Activated CD4-positive, CD25-positive, alpha-beta regulatory T cell (primary cell): ENCODE measurements at places on chromosomes 2 and 18.

- DNase-seq, result no peak
Measured at GRCh38 chr2:104864280-104865095, 10.6 kb downstream of the POU3F3 start.

GRCh38 chr2:20834331-20834730, 11.4 kb upstream of the LDAH start:
- DNase-seq, result no peak

DNA sequence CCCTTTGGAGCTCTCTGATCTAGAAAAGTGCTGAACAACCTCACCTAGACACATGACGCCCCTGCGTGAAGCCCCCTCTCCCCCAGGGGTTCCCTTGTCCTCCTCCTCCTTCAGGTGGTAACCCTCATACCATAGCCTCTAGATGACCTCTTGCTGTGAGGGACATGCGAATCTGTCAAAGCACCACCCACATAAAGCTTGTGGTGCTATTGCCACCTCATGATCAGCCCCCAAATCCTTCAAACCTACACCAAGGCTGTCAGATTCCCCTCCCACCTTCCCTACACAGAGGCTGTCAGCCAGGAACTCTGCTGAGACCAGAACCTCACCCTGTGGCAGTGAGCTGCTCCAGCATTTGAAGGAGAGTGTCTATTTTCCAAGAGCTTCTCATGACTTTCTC, 43.1 kb upstream of the TEX51 start:
- DNase-seq, result no peak

DNA sequence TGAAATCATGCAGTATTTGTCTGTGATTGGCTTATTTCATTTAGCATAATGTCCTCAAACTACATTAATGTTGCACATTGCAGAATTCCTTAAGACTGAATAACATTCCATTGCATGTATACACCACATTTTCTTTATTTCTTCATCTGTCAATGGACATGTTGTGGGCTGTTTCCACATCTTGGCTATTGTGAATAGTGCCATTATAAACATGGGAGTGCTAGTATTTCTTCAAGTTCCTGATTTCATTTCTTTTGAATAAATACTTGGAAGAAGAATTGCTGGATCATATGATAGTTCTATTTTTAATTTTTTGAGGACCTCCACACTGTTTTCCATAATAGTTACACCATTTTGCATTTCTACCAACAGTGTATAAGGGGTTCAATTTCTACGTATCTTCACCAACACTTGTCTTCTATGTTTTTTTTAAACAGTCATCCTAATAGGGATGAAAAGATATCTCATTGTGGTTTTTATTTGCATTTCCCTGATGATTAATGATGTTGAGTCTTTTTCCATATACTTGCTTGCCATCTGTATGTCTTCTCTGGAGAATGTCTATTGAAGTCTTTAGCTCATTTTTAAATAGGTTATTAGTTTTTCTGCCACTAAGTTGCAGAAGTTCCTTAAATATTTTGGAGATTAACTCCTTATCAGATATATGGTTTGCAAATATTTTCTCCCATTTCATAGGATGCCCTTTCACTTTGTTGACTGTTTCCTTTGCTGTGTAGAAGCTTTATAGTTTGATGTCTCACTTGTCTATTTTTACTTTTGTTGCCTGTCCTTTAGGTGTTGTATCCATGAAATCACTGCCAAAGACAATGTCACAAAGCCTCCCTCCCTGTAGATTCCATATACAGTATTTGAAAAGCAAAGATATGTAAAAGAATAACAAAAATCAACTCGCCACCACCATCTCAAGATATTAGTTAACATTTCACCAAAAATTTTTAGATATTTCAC, 14.6 kb downstream of the FBXO11 start:
- no peak for DNase-seq

DNA sequence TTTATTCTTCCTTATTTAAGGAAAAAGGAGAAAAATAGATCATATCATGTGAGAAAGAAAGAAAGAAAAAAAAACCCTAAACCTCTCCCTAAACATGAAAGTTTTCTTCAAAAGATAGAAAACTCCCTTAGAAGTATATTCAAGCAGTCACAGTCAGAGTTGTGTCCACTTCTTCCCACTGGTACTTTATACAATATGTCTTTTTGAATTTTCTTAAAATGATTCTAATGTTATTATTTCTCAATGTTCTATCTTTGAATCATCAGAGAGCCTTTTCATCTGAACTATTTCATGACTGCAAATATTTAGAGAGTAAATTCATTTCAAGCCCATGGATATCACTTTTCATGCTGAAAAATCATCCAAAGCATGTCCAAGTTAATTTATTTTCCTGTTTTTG, 205.2 kb upstream of the SPOPL start:
- no peak for DNase-seq

DNA sequence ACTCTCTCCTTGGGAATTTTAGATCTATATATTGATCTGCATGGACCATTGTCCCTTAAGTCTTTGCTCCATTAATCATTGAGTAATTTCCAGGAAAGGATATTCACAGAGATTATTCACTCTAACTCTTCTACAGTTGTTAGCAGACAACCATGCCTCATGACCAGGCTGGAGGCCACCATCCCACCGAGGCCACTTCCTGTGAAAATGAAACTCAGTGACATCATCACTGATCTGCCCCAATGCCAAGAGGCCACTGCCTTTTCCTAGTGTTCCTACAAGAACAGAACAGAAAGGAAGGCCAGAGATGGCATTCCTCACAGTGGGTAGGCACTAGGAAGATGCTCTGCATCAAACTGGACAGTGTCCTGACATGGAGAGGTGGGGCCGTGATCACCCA, 161.3 kb downstream of the DTNA start:
- DNase-seq, result no peak

GRCh38 chr2:121142452-121142851, 142.6 kb downstream of the TFCP2L1 start:
- no peak for DNase-seq

GRCh38 chr18:2986150-2986865, 26.6 kb downstream of the LPIN2 start:
- no peak for DNase-seq

DNA sequence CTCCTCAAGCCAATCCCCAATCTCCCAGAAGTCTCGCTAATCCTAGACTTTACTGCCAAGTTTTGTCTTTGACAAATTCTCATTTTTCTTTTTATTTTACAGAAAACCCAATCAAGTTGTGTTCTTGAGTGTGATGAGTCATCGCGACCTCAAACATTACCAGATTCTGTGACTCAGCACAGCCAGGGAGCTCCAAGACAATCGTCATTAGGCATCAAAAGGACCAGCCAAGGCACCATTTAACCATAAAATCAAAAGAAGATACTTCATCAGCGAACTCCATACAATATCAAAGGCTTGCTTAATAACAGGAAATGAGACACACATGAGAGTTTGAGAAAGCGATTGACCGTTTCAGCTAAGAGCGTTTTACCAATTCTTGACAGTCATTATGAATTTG, 146.2 kb upstream of the AGAP1 start:
- no peak for DNase-seq

- no peak for DNase-seq
Measured at GRCh38 chr18:28588884-28589549, 412.1 kb upstream of the CDH2 start.

GRCh38 chr2:148483665-148484064, 160.9 kb upstream of the EPC2 start:
- DNase-seq, result no peak

DNA sequence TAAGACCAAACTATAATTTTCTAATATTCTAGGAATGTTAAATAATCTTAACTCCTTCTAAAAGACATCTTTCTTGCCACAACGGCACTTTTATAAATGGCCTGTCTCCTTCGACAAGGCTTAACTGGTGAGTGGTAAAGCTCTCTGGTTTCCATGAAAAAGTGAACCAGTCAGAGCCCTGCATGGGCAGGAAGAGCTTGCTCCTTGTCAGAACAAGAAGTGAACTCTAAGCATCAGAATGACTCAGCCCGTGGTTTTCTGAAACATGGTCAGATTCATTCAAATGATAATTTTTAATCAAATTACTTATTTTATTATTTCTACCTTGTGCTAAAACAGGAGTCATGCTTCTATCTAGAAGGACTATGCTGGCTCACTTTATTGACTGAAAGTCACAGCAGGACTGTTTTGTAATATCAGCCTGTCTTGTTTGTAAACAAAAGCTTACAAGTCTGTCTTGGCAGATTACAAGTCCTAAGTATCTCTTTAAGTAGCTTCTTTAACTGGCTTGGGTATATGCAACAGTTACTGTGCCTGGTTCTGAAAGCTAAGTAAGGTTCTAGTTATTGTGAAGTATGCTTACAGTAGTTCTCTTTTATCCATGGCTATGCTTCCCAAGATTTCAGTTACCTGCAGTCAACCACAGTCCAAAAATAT, 245.4 kb downstream of the NAPG start:
- DNase-seq, result no peak

GRCh38 chr2:43269074-43269572, 42.7 kb upstream of the ZFP36L2 start:
- DNase-seq, result no peak

DNA sequence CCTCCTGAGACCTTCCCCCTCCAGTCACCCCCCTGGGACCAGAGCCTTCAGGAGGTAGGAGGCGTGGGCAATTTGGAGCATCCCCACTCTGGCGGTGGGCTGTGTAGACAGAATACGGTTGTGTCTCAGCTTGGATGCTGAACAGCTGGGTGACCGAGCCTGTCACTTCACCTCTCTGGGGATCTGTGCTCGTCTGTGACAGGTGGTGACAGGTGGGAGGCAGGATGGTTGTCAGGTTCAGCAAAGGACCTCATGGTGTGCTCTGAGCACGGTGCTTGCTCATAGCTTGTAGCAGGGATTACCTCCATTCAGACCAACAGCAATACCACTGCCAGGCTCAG, 186.5 kb upstream of the HS6ST1 start:
- no peak for DNase-seq

- no peak for DNase-seq
Measured at GRCh38 chr2:168734199-168734760, 68.2 kb upstream of the NOSTRIN start.

DNA sequence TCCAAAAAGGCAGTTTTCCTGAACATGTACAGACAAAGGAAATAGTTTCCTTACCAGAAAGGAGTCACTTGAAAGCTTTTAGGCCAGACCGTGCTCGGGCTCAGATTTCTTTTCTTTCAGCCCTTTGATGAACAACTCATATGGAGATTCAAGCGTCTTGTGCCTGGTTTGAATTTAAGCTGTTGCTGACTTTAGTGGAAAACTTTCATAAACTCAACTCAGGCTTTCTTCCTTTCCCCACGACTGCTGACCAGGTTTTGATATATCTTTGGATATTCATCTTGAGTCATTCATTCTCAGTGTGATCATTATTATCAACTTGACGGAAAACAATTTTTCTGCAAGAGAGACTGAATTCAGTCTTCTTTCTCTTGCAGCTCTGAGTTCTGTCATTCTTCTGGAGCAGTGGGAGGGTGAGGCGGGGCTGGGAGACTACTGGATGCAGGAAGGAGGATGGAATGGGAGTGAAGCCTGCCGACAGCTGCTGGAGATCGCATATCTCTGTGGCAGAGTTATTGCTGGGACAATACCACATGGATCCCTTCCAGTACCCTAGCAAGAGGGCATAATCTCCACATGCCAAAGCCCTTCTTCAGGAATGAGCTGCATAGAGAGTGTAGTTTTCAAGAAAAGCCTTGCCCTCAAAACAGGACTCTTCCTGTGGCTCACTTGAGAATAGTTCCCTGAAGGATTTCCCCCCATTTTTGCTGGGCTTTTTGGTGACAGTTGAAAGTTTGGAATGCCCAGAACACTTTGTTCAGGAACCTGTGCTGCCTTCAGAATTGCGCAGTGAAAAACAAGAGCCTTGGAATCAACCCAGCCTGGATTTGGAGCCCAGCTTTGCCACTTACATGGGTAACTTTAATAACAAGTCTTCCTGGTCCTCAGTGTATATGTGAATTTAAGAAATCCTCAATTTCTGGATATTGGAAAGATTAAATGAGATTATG, 364.4 kb downstream of the ZNF521 start:
- DNase-seq, result no peak

GRCh38 chr18:57243624-57244179, 96.8 kb downstream of the BOD1L2 start:
- no peak for DNase-seq

- no peak for DNase-seq
Measured at GRCh38 chr2:119011162-119011909, 69.3 kb downstream of the MARCO start.

DNA sequence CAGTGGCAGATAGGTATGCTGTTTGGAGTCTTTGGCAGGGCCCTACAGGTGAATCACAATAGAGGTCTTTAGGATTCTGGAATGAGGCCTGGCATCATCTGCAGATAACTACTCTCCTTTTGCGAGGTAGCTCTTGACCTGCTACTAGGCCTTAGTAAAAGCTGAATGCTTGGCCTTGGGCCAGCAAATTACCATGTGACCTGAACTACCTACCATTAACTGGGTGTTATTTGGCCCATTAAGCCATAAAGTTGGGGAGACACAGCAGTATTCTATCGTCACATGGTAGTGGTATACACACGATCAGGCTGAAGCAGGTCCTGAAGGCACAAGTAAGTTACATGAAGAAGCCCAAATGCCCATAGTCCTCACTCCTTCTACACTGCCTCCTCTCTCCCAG, 178.2 kb downstream of the PPP1R1C start:
- no peak for DNase-seq

GRCh38 chr2:160687629-160688028, 194.0 kb upstream of the RBMS1 start:
- DNase-seq, result no peak

GRCh38 chr2:65479524-65479923, 47.1 kb upstream of the SPRED2 start:
- DNase-seq, result no peak
